GM23338 (cell line): ENCODE measurements at places on chromosomes 16 and 17.

- no peak for DNase-seq
These were observed 208.1 kb downstream of the CCDC182 start for GRCh38 chr17:57536789-57537523.

DNA sequence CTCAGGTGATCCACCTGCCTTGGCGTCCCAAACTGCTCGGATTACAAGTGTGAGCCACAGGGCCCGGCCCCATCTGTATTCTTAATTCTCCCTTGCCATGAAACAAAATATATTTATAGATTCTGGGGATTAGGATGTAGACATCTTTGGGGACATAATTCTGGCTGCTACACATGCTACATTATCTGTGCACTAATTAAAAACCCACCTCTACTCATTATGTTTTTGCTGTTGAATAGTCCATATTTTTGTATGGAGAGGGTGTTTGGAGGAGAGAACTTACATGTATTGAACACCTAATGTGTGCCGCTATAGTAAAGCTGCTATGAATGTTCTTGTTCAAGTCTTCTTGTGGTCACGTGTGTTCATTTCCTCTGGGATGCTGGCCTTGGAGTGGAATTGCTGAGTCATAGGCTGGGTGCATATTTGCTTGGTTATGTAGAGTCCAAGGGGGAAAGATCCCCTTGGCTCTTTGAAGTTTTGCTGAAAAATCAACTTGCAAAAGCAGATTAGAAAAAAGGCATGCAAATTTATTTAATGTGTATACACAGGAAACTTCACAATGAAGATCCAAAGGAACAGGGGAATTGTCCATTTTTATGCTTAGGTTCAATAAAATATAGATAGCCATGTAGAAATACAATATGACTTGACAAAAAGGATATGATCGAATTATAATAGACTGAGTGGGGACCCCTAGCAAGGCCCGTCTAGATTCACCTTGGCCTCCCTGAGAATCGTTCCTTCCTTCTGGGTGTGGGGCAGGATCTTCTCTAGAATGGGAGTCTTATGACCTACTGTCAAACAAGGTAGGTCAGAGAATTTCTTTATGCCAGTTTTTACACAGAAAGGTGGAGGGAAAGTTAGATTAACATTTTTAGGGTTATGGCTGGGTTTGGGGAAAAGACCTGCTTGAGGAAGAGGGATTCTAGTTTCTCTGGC, 42.1 kb upstream of the GPRC5B start:
- DNase-seq = no peak

DNA sequence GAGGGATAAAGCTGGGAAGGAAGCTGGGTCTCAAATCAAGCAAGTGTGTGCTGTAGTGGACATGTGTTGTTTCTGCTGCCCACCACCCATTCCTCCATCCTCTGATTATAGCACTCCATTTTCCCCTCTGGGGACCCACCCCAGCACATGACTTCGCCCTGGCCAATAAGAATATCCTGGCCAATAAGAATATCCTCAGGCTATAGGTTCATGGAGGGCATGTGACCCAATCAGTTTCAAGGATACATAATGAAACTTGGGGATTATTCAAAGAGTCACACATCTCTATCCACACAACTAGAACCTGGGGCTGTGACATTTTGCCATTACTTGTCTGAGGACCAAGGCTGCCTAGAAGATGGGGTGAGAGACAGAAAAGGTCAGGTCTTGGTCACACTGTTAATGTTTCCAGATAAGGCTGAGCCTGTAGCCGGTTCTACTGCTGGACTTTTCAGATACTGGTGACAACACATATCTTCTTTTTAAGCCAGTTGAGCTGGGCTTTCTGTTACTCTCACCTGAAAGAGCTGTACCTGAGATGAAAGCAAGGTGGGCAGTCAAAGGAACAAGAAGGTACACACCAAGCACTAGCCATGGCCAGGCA, 33.7 kb downstream of the MYO18A start:
- DNase-seq = no peak

DNA sequence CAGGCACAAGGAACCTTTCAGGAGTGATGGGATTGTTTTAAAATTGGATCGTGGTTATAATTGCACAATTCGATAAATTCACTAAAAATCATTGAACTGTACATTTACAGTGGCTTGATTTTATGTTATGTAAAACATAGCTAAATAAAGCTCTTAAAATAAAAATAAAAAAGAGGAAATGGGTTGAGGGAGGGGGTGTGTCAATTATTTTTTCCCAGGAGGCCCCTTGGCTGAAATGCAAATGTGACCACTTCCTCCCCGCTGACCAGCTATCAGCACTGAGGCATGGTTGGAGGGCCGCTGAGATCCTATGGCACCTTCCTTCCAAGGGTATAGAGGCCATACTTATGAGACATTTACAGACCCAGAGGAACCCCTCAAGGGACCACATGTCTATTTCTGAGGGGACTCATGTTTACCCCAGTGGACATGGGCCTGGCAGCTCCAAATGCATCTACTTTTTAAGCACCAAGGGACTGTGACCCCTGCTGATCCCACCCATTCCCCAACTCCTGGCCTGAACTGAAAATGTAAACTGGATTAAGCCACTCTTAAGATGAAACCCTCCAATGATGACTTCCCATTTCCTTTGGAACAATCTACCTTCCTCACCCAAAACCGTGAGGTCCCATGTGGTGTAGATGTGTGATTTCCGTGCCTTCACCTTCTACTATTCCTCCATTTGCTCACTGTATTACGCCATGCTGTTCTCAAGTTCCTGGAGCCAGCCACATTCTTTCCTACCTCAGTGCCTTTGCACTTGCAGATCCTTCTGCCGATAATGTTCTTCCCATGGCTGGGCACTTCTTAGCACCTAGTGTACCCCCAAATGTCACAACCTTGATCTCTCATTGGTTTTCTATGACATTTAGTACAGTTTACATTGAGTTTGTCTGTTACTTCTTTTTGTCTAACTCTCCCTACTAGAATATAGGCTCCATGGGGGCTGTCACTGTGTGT, 2.8 kb upstream of the IL21R start:
- no peak for DNase-seq

- DNase-seq = no peak
These were observed 648.1 kb downstream of the TOX3 start for GRCh38 chr16:51898872-51899271.

- DNase-seq = no peak
These were observed 242.4 kb upstream of the SALL1 start for GRCh38 chr16:51393381-51394005.

- DNase-seq = no peak
These were observed 130 bp downstream of the CCDC78 start for GRCh38 chr16:726188-726437.

DNA sequence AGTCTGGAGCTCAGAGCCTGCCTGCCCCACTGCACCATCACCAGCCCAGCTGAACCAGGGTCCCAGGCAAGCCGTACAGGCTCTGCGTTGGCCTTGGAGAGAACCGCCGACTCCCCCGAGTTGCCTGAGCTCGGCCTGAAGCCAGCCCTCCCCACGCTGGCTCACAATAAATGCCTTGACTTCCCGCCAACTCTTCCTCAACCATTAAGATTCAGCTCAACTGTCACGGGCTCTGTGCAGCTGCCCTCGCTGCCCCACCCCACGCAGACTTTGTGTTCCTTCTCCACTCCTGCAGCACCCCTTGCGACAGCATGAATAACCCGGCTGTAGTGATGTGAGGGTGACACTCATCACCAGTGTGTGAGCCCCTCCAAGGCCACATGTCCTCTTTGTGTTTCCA, 4.8 kb upstream of the QPRT start:
- no peak for DNase-seq

DNA sequence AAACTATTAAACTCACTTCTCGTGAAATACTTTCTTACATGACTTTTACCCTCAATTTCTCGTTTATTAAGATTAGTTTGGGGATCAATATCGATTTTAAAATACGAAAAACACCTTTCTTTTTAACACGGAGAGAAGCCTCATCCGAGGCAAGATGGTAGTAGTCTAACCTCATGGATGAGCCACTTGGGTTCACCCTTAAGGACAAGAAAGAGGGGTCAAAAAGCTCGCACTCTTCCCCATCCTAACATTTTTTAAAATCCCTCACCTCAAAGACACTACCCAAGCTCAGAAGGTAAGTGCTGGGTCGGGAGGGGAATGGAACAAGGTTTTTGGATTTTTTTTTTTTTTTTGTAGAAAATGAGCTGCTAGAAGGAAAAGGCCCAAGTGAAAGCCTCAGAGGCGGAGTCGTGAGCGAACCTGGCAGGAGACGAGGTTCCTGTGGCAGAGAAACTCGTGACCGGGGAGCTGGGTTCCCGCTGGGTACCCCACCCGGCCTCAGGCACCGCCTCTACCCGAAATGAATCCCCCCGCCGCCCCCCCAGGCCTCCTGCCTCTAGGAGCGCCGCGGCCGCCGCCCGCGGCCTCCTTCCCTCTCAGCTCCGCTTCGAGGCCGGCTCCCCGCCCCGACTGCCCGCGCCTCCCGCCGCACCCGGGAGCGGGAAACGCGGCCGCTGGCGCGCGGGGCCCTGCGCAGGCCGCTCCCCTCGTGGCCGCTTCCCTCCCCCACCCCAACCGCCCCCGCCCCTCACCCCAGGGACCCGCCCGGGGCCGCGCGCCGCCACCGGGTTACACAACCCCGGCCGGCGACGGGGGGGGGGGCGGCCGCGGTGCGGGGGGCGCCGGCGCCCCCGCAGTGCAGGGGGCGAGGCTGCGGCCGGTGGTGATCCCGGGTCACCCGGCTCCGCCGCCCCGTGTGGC, 1.6 kb downstream of the NUFIP2 start:
- DNase-seq = peak; percentile 52

DNA sequence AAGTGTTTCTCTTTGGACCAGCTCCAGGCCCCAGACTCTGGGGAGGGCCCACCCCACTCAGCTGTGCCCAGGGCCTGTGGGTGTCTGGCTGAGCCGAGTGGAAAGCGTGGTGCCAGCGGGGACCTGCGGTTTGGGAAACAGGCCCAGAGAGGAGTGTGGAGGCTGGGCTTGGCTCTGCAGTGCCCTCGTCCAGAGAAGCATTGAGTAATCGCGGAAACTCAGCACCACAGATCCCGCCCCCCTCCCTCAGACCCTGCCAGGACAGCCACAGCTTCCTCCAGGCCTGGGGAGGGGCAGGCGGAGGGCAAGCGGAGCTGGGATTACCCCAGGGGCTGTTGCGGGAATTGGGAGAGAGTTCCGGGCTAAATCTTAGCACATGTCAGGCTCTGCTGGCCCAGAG, 14.6 kb upstream of the PITPNA start:
- peak; percentile 58 for DNase-seq

DNA sequence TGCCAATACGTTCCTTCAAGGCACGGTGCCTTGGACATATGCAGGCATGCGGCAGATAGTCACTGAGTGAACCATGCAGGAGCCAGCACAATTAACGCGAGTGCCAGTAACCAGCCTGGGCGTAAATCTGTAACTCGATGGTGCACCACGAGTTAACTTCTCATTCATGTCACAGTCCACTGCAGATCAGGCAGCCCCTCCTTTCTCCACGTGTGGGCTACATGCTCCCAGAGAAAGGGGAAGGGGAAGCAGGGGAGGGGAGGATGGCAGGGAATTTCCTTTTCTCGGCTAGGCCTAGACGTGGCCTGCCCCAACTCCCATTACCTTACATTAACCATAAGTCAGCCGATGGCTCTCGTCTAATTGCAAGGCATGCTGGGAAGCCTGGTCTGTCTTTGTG, 287.9 kb downstream of the CPPED1 start:
- no peak for DNase-seq

- DNase-seq = no peak
These were observed 86.9 kb upstream of the ZNF469 start for GRCh38 chr16:88295671-88296436.

DNA sequence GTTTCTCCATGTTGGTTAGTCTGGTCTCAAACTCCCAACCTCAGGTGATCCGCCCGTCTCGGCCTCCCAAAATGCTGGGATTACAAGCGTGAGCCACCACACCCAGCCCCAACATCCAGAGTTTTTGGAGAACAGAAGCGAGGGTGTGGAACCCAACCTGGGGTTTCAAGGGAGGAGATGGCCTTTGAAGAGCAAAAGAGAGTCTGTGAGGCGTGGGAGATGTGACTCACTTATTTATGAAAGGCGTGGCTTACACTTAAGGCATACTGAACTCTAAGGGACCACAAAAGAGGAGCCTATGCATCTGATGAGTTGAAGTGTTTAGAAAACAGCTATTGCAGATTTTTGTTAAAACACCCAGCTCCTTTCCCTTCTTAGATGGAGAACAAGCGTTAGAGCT, 18.9 kb downstream of the ARSG start:
- no peak for DNase-seq

DNA sequence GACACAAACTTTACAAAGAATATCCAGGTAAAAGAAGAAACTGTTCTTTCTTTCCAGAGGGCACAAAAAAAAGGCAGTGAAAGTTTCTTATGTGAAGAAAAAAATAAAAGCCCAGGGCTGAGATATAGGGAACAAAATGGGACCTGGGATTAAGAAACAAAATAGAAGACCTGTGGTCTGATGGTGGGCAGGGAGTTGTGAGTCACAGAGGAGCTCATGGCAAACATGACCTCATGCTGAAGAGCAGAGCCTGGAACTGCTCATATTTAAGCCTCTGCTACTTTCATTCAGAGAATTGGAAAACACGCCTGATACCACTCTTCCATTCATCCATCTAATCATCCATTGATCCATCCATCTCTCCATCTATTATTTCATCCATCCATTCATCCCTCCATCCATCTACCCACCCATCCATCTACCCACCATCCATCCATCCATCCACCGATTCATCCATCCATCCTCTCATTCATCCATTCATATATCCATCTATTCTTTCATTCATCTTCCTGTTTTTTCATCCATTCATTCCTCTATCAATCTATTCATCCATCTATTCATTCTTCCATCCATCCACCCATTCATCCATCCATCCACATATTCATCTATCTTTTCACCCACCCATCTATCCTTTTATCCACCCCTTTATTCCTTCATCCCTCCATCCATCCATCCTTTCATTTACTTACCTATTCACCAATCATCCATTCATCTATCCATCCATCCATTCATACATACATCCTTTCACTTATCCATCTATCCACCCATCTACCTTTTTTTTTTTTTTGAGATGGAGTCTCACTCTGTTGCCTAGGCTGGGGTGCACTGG, 30.0 kb downstream of the WFDC1 start:
- no peak for DNase-seq

DNA sequence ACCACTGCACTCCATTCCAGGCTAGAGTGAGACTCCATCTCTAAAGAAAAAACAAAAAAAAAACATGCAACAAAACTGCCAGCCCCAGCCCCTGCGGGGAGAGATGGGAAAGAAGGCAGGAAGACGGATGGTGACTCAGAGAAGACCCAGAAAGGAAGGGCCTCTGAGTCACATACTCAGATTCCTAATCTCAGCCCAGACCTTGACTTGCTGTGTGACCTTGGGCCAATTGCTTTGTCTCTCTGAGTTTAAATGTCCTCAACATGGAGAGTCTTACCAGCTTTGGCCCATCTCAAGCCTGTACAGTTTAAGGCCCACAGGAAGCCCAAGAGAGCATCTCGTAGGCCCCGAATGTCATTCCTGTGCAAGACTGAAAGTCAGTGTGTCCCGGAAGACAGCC, 86.5 kb upstream of the LHX1 start:
- no peak for DNase-seq
